ENCODE measurements at places on chromosomes 3 and 15. TPM values are rescaled to one million over a fixed set of nuclear protein-coding genes. Genes with fewer than 3 reads are reported as not detected.

The IL16 gene
- 8.1 TPM for polyA plus RNA-seq

The CHL1 gene
- polyA plus RNA-seq = 14.9 TPM

DNA sequence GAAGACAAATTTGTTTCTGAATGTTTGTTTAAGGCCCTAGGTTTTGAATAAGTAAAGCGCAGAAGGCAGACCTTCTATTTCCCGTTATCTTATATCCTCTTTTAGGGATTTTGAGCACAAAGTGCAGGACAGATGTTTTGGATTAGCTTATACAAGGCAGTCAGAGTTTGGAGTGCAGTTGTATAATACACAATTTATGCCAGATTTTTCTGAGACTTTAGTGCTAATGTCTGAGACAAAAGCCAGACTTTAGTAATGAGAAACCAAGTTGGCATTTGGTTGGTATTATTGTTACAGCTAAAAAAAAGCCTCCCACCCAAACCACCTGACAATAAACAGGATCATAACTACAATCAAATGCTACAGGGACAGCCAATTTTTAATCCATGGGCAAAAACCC is 309.9 kb upstream of the SATB1 start:
- H3K27me3 ChIP-seq = no peaks in the 10 kb centered on the region
- H3K4me1 ChIP-seq = no peaks in the 10 kb centered on the region
- no peak overlapping the region for H3K27ac ChIP-seq
- no peak for DNase-seq
- no peak overlapping the region for H3K4me3 ChIP-seq

The GOLIM4 gene
- 94.8 TPM for polyA plus RNA-seq

- H3K27ac ChIP-seq = peak overlapping the region; percentile 30
- peak; percentile 31 for DNase-seq
- H3K27me3 ChIP-seq = no peaks in the 10 kb centered on the region
- H3K4me1 ChIP-seq = peaks cover 8% of the 10 kb centered on the region
Measured at GRCh38 chr3:37628711-37629301, 232.9 kb upstream of the CTDSPL start.

GRCh38 chr3:70358978-70359580 is 46.6 kb upstream of the MDFIC2 start:
- DNase-seq = peak; percentile 7
- no peaks in the 10 kb centered on the region for H3K36me3 ChIP-seq
- no peaks in the 10 kb centered on the region for H3K4me1 ChIP-seq
- H3K27ac ChIP-seq = no peak overlapping the region

- no peaks in the 10 kb centered on the region for H3K27me3 ChIP-seq
- H3K4me1 ChIP-seq = no peaks in the 10 kb centered on the region
- no peaks in the 10 kb centered on the region for H3K36me3 ChIP-seq
- no peak for DNase-seq
Measured at GRCh38 chr3:94226078-94226477, 163.2 kb downstream of the NSUN3 start.

GRCh38 chr3:101179637-101180036 is 140.7 kb downstream of the IMPG2 start:
- H3K27me3 ChIP-seq = no peaks in the 10 kb centered on the region
- no peak overlapping the region for H3K4me3 ChIP-seq
- DNase-seq = no peak

The OXNAD1 gene
- polyA plus RNA-seq = 20.3 TPM

DNA sequence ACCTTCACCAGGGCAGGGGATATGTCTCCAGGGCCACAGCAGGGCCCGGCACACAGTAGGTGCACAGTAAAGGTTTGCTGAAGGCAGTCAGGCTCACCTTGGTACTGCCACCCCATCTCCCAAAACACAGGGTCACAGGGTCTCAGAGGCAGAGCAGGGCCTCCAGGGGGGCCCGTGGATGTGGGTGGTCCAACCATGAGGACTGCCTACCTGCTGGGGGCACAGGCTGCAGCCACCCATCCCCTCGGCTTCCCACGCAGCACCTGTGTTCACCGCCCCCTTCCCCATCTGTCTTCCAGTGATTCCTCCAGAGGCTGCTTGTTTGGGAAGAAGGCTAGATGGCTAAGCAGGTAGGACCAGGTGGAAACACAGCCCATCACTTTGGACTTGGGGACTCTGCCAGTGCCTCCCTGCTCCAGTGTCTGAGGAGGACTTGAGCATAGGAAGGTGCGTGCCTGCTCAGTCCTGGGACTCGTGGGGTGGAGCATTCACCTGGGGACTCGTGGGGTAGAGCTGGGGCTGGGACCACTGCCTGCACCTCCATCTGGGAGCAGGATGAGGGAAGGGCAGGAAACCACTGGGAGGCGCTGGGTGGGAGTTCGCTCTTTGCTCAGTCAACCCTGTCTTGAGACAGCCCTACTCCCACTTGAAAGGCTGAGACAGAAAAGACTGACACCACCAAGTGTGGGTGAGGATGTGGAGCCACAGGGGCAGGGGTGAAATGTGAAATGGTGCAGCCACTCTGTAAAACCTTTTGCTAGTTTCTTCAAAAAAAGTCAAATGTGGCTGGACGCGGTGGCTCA is 18.8 kb upstream of the PLXND1 start:
- peak overlapping the region; percentile 55 for H3K27ac ChIP-seq
- no peaks in the 10 kb centered on the region for H3K36me3 ChIP-seq
- H3K27me3 ChIP-seq = no peaks in the 10 kb centered on the region
- no peak overlapping the region for H3K4me3 ChIP-seq
- H3K4me1 ChIP-seq = peaks cover 24% of the 10 kb centered on the region

DNA sequence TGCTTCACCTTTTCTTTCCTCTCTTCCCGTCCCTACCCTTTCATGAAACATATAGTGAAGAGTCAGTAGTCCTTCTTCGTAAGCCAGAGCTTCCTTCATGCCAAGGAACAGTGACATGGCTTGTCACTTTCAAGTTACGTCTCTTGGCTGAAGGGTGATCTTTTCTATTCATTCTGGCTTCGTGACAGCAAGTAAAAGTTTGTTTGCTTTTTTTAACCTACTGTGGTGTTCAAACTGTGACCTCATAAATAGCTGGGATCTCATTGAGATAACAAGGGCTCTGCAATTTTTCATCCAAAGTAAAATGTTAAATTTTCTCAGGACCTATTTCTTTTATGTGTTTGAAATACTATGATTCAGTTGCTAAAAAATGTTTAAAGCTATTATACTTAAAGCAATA is 10.5 kb downstream of the CDIN1 start:
- no peak for DNase-seq
- H3K27me3 ChIP-seq = no peaks in the 10 kb centered on the region
- no peak overlapping the region for H3K4me3 ChIP-seq
- no peaks in the 10 kb centered on the region for H3K4me1 ChIP-seq
- H3K27ac ChIP-seq = no peak overlapping the region
- H3K36me3 ChIP-seq = no peaks in the 10 kb centered on the region

The EIF4E3 gene
- polyA plus RNA-seq = 7.7 TPM

The GHSR gene
- polyA plus RNA-seq = not detected

DNA sequence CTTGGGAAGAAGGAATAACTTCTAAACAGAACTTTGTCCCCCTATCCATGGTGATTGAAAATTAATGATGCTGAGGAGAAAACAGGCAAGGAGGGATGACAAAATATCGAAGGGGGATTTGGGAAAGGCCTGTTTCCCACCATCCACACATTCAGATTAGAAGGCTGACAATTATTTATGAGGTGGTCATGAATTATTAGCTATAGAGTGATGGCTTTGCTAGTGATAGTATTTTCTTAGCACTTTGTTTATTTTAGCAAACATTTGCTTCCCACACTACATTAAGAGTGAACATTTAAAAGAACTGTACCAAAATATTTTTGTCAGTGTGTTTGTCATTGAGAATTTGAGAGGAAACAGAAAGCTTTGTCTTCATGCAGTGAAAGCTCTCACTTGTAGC is 172.6 kb upstream of the PDZRN3 start:
- no peak overlapping the region for H3K27ac ChIP-seq
- no peak overlapping the region for H3K4me3 ChIP-seq
- DNase-seq = no peak
- H3K36me3 ChIP-seq = no peaks in the 10 kb centered on the region
- no peaks in the 10 kb centered on the region for H3K27me3 ChIP-seq

The INKA1 gene
- 4.6 TPM for polyA plus RNA-seq

The SIDT1 gene
- polyA plus RNA-seq = 4.5 TPM

DNA sequence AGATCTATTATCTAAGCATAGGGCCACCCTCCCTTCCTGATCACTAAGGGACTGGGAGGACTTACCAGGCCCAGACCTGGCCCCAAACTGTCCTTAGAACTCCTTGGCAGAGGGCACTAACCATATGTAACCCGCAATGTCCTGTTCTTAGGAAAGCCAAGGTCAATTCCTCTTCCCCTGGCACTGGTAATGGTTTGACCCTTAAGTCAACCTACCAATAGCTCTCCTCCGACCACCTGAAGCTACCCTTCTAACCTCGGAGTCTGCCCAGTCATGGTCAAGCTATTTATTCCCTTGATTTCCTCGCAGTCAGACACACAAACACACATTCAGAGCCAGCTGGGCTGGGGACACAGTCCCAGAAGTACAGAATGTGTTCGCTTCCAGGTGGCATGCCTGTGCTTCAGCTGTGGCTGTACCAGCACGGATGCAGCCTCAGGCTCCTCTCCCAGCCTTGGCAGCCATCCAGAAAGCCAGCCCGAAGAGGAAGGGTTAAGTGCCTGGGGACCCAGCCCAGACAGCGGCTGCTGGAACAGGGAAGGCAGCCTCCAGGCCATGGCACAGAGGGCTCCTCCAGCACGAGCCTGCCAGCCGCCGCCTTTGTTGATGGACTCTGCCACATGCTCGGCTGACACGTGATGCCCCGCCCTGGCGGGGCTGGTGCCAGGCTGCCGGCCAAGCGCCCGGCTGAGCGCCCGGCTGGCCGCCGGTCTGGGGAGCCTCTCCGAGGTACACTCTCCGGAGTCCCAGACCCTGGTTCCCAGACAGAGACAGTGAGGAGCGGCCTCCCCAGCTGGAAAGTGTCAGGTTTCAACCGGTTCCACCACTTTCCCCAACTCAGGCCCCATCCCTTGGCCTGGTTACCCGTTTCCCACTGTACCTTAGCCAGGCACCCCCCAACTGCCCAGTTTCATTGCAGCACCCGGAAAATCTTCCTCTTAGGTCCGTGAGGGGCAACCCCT is 5.5 kb downstream of the BMF start:
- no peak overlapping the region for H3K4me3 ChIP-seq
- DNase-seq = peak; percentile 92
- H3K27ac ChIP-seq = peak overlapping the region; percentile 88
- peaks cover 6% of the 10 kb centered on the region for H3K36me3 ChIP-seq
- H3K27me3 ChIP-seq = no peaks in the 10 kb centered on the region

- no peaks in the 10 kb centered on the region for H3K27me3 ChIP-seq
- H3K4me1 ChIP-seq = no peaks in the 10 kb centered on the region
- H3K36me3 ChIP-seq = no peaks in the 10 kb centered on the region
- H3K27ac ChIP-seq = no peak overlapping the region
- DNase-seq = no peak
Measured at GRCh38 chr3:22147161-22147560, 396.2 kb upstream of the ZNF385D start.

The ATOSA gene
- polyA plus RNA-seq = 38.1 TPM

DNA sequence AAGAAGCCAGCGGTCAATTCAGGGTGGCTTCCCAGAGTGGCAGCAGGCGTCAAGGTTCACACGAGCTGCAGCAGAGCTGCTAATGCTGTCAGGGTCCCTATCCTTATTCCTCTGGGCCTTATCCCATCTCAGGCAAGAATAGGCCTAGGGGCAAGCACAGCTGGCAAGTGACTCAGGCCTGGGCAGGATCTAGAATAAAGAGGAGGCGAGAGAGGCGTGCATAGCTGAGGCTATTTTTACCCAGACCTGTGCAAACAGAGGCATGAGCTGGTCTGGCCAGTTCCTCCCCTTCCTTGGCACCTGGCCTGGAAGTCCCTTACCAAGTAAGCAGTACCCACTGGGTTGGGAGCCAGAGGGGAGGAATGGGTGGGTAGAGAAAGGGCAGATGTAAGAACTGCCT is 12.2 kb upstream of the VIPR1 start:
- no peak for DNase-seq
- no peak overlapping the region for H3K4me3 ChIP-seq
- H3K27me3 ChIP-seq = no peaks in the 10 kb centered on the region
- peaks cover 2% of the 10 kb centered on the region for H3K4me1 ChIP-seq
- no peaks in the 10 kb centered on the region for H3K36me3 ChIP-seq

- no peak overlapping the region for H3K27ac ChIP-seq
- DNase-seq = no peak
- peaks cover 2% of the 10 kb centered on the region for H3K27me3 ChIP-seq
- peaks cover 26% of the 10 kb centered on the region for H3K36me3 ChIP-seq
- H3K4me1 ChIP-seq = no peaks in the 10 kb centered on the region
- no peak overlapping the region for H3K4me3 ChIP-seq
Measured at GRCh38 chr3:48588230-48588629, 6.9 kb downstream of the COL7A1 start.

The DGKG gene
- 4.8 TPM for polyA plus RNA-seq

DNA sequence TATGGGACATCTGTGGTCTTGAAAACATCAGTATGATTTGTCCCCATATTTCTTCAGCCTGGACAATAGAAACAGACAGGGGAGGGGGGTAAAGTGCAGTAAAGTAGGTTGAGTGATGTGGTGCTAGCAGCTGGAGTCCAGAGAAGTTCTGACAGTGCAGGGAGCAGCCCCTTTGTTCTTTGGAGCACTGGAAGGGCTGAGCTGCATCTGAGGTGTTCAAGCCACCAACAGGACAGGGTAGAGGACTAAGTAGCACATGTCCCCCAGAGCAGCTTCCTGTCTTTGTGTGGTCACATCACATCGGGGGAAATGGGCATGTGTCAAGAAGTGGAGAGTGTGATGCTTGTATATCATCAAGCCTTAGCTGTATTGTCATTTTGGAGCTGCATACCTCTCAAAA is 12.1 kb downstream of the MRPS22 start:
- H3K27ac ChIP-seq = no peak overlapping the region
- H3K4me1 ChIP-seq = no peaks in the 10 kb centered on the region
- H3K36me3 ChIP-seq = peaks cover 83% of the 10 kb centered on the region

DNA sequence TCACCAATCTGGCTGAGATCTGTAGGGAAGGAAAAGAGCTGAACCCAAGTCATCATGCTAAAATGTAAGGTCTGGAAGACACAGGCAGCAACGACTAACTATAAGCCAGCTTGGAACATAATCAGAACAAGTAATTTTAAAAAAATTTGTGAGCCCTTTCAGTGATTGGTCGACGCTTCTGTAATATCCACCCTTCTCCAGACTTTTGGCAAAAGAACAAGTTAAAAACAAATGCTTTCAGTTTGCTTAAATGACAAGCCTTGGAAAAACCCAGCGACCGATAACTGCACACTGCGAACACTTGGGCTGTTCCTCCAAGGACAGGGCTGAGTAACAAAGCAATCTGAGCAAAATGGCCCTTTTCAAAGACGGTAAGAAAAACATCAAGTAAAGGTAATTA is 49.6 kb downstream of the PCSK6 start:
- DNase-seq = no peak
- peaks cover 3% of the 10 kb centered on the region for H3K36me3 ChIP-seq
- H3K27me3 ChIP-seq = no peaks in the 10 kb centered on the region
- peaks cover 13% of the 10 kb centered on the region for H3K4me1 ChIP-seq

The KLHL24 gene
- 32.9 TPM for polyA plus RNA-seq

GRCh38 chr3:177055605-177056571 is 141.4 kb downstream of the TBL1XR1 start:
- no peak overlapping the region for H3K27ac ChIP-seq
- H3K4me3 ChIP-seq = no peak overlapping the region
- DNase-seq = no peak
- H3K4me1 ChIP-seq = peaks cover 4% of the 10 kb centered on the region
- H3K27me3 ChIP-seq = no peaks in the 10 kb centered on the region

Measured in large intestine (tissue), 12 donors.